ENCODE measurements at places on chromosomes 1 and 21.

DNA sequence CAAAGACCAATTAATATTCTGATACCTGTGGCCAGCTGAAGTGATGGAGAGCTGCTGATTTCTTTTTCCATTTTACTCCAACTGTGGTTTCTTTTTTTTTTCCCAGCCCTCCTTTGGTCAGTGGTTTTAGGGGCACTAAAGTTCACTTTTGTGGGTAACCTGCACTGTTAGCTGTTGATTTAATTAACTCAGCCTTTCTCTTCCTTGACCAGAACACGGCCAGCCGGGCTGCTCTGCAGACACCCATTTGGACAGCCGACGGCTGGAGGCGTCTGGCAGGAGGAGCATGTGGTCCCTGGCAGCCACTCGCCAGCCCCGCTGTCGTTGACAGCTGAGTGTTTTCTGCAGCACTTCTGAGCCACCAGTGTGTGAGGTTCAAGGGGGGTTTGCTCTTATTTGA lies 136.2 kb upstream of the RUNX3 start:
- no peak for DNase-seq

DNA sequence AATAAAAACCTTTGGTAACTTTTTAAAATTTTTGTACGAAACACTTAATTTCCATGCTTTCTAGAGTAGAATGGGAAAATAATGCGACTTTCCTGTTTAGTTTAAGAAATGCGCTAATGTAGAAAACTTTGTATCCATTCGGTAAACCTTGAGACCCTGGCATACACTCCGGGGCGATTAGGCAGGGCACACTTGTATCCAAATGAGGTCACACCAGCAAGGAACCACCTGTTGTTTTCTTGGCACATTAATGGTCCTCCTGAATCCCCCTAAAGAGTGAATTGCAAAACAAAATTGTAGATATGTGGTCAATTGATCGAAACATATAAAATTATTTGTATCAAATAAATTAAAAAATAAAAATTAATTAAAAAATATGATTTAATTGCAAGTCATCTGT lies 25.2 kb downstream of the CHODL start:
- no peak for DNase-seq

DNA sequence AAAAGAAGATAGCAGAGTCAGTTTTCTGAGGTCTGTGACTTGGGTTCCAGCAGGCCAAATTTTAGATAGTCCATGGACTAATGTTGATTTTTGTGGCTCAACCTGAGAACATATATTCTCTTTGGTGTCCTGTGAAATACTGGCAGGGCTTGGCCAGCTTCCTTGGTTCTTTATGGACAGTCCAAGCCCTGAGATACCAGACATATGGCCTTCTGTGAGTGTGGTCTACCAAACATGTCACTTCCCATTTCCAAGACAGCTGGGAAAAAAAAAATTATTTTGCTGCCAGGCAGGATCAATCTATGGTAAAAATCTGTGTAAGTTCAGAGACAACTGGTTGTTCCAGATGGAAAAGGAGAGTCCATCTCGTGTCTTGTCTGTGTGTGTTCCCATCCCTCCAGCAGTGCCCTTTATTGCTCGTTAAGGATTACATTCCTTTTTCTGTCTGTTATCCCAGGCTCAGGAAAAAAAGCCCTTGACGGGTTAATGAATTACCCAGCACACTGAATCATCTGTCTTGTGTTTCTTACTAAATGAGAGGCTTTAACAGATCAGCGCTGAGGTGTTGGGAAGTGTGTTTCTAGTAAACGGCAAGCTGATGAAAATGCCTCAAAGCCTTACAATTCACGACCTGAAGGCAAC lies 33.4 kb upstream of the XPR1 start:
- peak; percentile 59 for DNase-seq

GRCh38 chr1:79976287-79976686 lies 969.8 kb upstream of the ADGRL4 start:
- DNase-seq, result peak; percentile 8

DNA sequence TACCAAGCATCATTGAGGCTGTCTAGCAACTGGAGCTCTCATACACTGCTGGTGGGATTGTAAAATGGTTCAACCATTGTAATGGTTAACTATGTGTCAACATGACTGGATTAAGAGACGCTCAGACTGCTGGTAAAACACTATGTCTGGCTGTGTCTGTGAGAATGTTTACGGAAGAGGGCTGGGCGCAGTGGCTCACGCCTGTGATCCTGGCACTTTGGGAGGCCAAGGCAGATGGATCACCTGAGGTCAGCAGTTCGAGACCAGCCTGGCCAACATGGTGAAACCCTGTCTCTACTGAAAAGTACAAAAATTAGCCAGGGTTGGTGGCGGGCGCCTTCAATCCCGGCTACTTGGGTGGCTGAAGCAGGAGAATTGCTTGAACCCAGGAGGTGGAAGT lies 4.8 kb upstream of the FCRLA start:
- peak; percentile 10 for DNase-seq

DNA sequence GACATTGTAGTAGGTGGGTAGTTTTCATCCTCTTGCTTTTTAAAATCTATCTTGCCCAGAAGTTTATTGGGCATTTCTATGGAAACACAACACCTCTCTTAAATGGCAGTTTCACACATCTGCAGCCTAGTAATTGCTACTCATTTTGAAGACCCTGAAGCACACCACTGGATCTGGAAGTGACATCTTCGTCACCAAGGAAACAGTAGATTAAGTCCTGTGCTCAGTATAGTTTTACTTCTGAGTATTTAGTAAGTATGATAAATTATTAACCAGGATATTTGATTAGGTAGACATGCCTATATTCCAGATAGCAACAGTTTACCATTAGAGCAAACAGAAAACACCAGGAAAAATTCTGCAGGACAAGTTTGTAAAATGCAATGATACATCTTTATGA lies 48.7 kb downstream of the UCK2 start:
- DNase-seq, result no peak

GRCh38 chr1:191831572-191831971 lies 326.7 kb upstream of the RGS18 start:
- peak; percentile 3 for DNase-seq

DNA sequence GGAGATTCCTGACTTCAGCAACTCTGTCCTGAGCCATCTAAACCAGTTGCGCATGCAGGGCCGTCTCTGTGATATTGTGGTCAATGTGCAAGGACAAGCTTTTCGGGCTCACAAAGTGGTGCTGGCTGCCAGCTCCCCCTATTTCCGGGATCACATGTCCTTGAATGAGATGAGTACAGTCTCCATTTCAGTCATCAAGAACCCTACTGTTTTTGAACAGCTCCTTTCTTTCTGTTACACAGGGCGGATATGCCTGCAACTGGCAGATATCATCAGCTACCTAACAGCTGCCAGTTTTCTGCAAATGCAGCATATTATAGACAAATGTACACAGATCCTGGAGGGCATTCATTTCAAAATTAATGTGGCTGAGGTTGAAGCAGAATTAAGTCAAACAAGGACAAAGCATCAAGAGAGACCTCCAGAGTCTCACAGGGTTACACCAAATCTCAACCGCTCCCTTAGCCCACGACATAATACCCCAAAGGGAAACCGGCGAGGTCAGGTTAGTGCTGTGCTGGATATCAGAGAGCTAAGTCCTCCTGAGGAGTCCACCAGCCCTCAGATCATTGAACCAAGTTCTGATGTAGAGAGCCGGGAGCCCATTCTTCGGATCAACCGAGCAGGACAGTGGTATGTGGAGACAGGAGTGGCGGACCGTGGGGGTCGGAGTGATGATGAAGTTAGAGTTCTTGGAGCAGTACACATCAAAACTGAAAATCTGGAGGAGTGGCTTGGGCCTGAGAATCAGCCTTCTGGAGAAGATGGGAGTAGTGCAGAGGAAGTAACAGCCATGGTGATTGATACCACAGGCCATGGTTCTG lies 2.3 kb downstream of the ZBTB37 start:
- DNase-seq, result no peak

- DNase-seq, result no peak
These were observed 6.9 kb downstream of the TGFB2 start for GRCh38 chr1:218352075-218352438.

GRCh38 chr1:2585318-2586092 lies 1.1 kb upstream of the PRXL2B start:
- DNase-seq, result peak; percentile 13

GRCh38 chr1:76313304-76313703 lies 238.8 kb downstream of the ST6GALNAC3 start:
- no peak for DNase-seq
